ENCODE measurements at places on chromosomes 11 and 22. TPM values are rescaled to one million over a fixed set of nuclear protein-coding genes. Genes with fewer than 3 reads are reported as not detected.

CHRDL2 gene
- 0.29 TPM for polyA plus RNA-seq

C11orf16 gene
- polyA plus RNA-seq, result 1.7 TPM

RFPL1 gene
- 1.3 TPM for polyA plus RNA-seq

CREB3L1 gene
- polyA plus RNA-seq, result 73.2 TPM

CBLIF gene
- polyA plus RNA-seq, result not detected

IGF2 gene
- 831 TPM for polyA plus RNA-seq

CD3D gene
- 0.66 TPM for polyA plus RNA-seq

LIN7C gene
- polyA plus RNA-seq, result 26.0 TPM

SLC29A2 gene
- polyA plus RNA-seq, result 17.1 TPM

MPZL3 gene
- polyA plus RNA-seq, result 5.3 TPM

TCN2 gene
- polyA plus RNA-seq, result 56.1 TPM

MRTFA gene
- polyA plus RNA-seq, result 24.3 TPM

GRCh38 chr11:95697614-95698408, 91.8 kb downstream of the FAM76B start:
- no peak for DNase-seq

DNA sequence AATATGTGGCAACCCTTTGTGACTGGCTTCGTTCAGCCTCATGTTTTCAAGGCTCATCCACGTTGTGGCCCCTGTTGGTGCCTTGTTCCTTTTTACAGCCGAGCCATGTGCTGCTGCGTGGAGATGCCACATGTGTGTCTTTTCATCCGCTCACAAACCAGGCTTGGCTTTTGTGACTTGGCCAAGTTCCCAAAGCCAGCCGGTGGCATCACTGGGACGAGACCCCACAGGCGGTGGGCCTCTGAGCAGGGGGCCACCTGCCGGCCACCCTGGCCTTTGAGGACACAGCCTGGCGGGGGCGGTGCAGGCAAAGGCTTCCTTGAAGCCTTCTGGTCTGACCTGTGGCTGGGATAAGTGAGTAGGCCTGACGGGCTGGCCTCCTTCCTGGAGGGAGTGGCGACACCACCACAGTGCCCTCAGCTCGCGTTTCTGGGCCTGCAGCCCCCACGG, 10.5 kb downstream of the GRK2 start:
- DNase-seq, result no peak

GRCh38 chr11:62592989-62593421, 1.7 kb upstream of the TUT1 start:
- DNase-seq, result no peak

GRCh38 chr11:124240621-124241397, at the start of gene OR8G1:
Gene OR8G1, plus strand, starts transcription at chr11:124241095. Its CDS starts 8,581 bp downstream, at chr11:124249676.
- no peak for DNase-seq

DNA sequence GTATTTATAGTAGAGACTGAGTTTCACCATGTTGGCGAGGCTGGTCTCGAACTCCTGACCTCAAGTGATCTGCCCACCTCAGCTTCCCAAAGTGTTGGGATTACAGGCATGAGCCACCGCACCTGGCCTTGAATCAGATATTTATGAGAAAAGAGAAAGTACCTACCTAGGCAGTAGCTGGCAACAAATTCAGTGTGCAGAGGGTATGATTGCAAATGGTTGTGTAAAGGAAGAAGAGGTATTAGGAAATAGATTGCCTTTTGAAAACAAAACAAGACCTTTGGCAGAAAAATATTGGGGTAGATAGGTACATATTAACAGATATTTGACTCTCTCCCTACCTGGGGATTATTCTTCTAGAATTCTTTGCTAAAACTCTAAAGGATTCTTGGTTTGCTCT, 38.5 kb upstream of the LIN7C start:
- DNase-seq, result no peak

DNA sequence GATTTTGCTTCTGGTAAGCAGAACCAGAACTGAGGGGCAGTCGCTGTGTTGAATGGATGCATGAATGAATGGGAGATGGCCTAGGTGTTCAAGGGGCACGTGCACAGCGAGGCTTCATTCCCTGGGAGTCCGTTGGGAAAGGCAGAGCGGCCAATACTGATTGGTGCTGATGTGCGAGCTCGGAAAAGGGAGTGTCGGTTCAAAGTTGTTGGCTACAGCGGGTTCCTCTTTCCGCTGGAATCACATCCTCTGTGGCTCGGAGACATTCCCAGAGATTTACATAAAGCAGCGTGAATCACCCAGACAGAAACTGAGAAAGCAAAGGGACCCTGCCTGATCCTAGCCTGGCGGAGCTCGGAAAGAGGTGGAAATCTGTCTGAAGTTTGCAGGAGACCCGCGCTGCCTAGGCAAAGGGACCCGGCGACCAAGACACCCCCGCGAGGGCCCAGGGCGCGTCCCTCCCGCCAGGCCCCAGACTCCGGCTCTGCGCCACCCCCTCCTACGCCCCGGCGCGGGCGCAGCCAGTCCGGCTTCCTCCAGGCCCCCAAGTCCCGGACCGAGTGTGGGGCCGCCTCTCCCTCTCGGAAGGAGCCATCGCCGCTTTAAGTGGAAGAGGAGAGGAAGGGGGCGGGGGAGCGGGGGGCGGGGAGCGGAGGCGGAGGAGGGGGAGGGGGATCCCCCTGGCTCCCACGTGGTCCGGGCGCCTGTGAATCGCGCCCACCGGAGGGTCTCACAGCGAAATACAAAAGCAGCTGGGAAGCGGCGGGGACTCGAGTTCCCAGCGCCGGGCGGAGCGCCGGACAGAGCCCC, at the start of gene FJX1:
Gene FJX1, plus strand, starts transcription at position 774 of the 810 bp plus-strand sequence. CDS start 177 bp downstream, outside the sequence.
- no peak for DNase-seq

- no peak for DNase-seq
Observed at GRCh38 chr22:42331014-42331413, 60.6 kb upstream of the TCF20 start.

DNA sequence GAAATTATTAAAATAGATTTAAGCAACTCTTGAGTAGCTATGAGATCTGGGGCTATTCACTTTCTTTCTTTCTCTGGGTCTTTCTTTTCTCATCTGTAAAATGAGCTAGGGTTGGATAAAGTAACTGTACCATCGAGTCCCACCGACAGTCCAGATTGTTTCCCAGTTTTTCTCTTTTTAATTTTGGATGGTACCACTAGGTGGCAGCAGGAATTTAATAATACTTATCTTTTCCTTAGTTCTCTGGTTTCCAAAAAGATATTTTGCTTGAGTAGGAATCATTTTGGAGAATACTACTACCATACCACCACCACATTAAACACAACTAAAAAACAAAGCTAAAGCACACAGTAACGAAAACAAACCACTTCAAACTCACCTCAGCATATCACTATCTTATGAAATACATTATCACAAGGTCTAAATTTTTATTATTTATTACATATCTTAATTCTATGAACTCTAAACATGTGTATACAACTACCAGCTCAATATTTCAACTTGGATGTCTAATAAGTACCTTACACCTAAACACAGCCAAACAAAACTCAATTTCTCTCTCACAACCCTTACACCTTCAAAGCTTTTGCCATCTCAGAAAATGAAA, 584.0 kb downstream of the KCNA4 start:
- DNase-seq, result no peak

- DNase-seq, result no peak
Observed at GRCh38 chr11:44985721-44986120, 35.0 kb upstream of the TP53I11 start.

- no peak for DNase-seq
Observed at GRCh38 chr11:81548123-81548522, 1185.5 kb downstream of the FAM181B start.

DNA sequence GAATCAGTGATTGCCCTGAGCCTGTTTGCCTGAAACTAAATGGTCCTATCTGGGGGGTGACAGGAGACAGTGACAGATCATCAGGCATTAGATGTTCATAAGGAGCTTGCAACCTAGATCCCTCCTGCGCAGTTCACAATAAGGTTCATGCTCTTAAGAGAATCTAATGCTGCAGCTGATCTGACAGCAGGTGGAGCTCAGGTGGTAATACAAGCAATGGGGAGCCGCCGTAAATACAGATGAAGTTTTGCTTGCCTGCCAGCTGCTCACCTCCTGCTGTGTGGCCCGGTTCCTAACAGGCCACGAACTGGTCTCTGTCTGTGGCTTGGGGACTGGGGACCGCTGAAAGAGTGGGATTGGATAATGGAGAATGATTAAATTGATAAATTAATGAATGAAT, 14.0 kb downstream of the NOX4 start:
- DNase-seq, result no peak

- no peak for DNase-seq
Observed at GRCh38 chr11:34194576-34195335, 89.3 kb downstream of the NAT10 start.

- no peak for DNase-seq
Observed at GRCh38 chr11:28976801-28977145, 868.6 kb downstream of the METTL15 start.

- no peak for DNase-seq
Observed at GRCh38 chr11:120578596-120579154, 67.1 kb downstream of the GRIK4 start.

GRCh38 chr11:44083906-44084305, 11.6 kb upstream of the EXT2 start:
- DNase-seq, result no peak

GRCh38 chr11:119615003-119615881, 113.8 kb downstream of the NECTIN1 start:
- peak; percentile 20 for DNase-seq

GRCh38 chr11:124752471-124753102, 532 bp upstream of the VSIG2 start:
- DNase-seq, result no peak

GRCh38 chr11:107591378-107592230, 657 bp downstream of the ELMOD1 start:
- no peak for DNase-seq

DNA sequence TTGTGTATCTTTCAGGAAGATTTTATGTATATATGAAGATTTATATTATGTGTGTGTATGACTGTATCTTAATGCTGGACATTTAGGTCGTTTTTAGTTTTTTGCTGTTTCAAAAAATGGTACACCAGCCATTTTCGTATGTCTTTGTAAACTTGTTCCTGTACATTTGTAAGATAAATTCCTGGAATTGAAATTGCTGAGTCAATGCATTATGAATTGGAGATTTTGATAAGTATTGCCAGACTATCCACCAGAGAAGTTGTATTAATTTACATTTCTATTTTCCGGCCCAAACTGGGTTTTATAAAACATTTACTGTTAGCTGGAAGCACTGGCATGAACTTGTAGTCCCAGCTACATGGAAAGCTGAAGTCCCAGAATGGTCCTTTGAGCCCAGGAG, 24.6 kb downstream of the MRPL48 start:
- no peak for DNase-seq

GRCh38 chr22:22870577-22871404, 16.8 kb upstream of the IGLL5 start:
- no peak for DNase-seq

- no peak for DNase-seq
Observed at GRCh38 chr11:111733611-111734088, 32.5 kb downstream of the PPP2R1B start.

- no peak for DNase-seq
Observed at GRCh38 chr22:46502440-46503175, 34.8 kb downstream of the CELSR1 start.

- DNase-seq, result no peak
Observed at GRCh38 chr11:27213232-27213660, 149.8 kb downstream of the CCDC34 start.

DNA sequence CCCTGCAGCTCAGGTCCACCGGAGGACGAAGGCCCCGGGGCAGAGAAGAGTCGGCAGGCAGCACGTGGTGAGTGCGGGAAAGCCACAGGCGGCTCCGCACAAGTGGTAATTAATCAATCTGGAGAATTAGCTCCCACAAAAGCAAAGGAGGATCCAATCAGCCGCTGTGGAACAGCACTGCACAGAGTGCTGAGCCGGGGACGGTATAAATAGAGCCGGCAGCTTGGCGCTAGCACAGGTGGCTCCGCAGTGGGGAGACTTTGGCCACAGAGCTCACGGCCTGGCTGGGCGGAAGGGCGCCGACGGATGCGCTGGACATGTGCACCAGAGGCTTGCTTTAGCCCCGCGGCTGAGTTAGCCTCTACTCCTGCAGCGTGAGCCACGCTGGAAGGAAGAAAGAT, 48.9 kb downstream of the IGSF9B start:
- DNase-seq, result no peak

DNA sequence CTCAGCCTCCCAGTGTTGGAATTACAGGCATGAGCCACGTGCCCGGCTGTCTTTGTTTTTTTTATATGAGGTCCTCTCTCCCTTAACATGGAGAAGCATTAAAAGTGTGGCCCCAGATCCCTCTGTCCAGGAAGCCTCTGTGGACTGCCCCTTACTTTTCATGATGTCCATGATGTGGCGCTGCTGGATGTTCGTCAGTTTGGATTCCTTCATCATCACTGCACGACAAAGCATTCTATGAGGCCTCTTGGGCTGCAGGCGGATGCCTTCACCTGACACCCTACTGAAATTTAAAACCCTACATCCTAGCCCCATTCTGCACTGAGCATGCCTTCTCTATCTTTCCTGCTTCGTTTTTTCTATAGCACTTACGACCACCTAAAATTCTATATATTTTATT, 2.1 kb downstream of the C22orf23 start:
- DNase-seq, result no peak

DNA sequence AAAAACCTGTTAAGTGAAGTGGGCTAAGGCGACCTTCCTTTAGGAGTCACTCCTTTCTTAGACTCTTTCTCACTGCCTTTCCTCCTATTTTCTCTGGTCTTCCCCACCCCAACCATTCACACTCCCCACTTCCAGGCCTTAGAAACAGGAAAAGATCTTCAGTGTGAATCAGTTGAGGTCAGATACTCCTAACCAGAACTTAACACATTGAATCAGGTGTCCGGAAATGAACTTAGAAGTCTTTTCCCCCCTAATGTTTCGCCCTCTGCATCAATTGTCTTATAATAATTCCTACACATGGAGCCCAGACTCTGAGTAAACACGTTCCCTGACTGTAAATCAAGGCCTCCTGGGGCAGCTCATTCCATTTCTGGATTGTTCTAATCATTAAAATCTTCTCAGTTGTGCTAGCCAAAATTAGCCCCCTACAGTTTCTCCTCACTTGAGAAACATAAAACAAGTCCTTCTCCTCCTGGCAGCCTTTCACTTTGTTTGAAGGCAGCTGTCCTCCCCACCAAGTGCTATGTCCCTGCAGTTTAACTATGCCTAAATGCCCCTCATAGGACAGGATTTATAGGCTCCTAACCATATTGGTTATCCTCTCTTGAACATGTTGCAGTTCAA, 32.7 kb upstream of the USP47 start:
- DNase-seq, result no peak
